Activated T-helper 9 cell treated with anti-CD3 and anti-CD28 coated beads, Interleukin-2, amount 50 U/mL, for 16 hours (primary cell): ENCODE measurements at places on chromosomes 5 and 9.

- no peak for DNase-seq
These were observed 443.4 kb downstream of the DTWD2 start for GRCh38 chr5:118544887-118545449.

GRCh38 chr5:27290172-27290571 lies 251.8 kb upstream of the CDH9 start:
- no peak for DNase-seq

GRCh38 chr9:114218264-114219120 lies 63.2 kb downstream of the COL27A1 start:
- no peak for DNase-seq

DNA sequence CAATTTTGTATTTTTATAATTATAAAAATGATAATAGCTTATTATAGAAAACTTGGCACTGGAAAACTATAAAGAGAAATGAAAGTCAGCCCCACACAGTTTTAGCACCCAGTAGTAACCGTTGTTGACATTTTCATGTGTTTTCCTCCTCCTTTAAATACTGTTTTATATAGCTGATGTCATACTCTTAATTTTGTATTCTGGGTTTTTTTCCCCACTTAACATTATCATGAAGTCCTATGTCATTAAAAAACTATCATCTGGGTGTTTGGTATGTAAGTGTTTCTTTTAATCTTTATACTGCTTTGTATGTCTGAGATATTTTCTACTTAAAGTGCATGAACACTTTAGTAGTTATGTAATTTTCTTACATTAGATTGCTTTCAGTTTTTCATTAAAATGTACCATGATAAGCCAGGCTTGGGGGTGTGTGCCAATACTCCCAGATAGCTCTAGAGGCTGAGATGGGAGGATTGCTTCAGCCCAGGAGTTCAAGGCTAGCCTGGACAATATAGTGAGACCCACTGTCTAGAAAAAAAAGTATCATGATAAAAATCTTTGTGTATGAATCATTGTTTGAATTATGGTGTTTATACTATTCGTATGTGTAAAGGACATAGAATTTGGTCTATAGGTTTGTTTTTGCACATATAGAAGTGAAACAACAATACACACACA lies 2.7 kb downstream of the RAD50 start:
- DNase-seq = no peak

DNA sequence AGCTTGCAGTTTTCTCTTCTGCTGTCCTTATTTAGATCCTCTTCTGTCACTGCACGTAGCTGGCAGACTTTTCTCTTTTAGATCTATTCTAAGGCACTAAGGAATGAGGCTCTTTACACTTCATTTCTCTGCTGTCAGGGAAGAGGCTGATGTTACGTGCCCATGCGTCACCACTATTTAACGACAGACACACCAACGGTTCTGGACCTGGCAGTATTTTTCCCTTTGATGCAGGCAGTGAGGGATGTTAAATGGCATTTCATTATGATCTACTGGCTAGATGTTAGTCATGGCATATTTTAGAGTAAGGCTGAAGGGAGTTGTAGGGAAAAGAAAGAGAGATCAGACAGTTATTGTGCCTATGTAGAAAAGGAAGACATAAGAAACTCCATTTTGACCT lies 8.2 kb upstream of the CRHBP start:
- DNase-seq = no peak

DNA sequence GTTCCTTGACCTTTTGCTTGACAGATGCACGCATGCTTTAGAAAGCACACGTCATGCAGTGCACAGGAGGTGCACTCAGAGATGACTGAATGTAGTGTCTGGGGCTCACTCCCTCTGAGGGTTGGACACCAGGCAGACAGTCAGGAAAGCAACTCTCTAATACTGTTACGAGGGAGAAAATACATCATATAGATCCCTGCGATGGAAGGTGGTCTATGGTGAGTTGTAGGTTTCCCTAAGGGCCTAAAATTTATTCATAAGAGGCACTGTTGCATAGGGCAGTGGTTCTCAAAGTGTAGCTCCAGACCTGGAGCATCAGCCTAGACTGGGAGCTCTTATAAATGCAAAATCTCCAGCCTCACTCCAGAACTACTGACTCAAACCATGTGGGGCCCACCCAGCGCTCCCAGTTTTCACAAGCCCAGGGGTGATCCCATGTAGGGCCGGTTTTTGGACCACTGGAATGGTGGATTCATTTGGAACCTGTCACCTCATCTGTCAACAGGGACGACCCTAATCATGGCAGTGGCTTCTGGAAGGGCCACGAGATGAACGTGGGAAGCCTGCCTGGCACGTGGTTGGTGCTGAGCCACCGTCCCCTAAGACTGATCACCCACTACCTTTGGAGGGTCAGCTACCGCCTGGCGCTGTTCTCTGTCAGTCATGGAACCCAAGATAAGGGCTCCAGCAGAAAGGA lies 16.8 kb upstream of the PHF19 start:
- DNase-seq = no peak
